Left lung (tissue), 14 donors: ENCODE measurements at places on chromosomes 12 and 14. TPM values are rescaled to one million over a fixed set of nuclear protein-coding genes. Genes with fewer than 3 reads are reported as not detected.

TAS2R7 gene
- not detected for polyA plus RNA-seq

KIF26A gene
- polyA plus RNA-seq = 16.8 TPM

TRPV4 gene
- 3.1 TPM for polyA plus RNA-seq

DNA sequence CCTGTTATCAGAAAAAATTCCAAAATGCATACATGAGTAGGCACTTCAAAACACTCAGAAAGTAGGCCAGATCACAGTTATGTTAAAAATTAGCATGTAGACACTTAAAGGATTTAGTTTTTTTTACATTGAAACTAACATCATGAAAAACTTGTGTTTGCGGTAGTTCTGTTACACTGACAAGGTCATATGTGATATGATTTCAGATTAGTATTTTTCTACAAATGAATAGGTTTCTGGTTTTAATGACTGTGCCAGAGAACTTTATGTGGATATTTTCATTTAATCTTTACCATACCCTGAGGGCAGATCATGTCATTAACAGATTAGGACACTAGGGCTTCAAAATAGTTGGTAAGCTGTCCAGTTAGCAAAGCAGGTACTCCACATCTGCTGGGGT lies 20.7 kb downstream of the YARS2 start:
- no peak for DNase-seq

GRCh38 chr12:15307079-15307478 lies 15.2 kb upstream of the PTPRO start:
- no peak for DNase-seq

DNAJC22 gene
- 6.6 TPM for polyA plus RNA-seq

GPD1 gene
- 1.0 TPM for polyA plus RNA-seq
